ENCODE measurements at places on chromosomes 12 and 14. TPM values are rescaled to one million over a fixed set of nuclear protein-coding genes. Genes with fewer than 3 reads are reported as not detected.

DNA sequence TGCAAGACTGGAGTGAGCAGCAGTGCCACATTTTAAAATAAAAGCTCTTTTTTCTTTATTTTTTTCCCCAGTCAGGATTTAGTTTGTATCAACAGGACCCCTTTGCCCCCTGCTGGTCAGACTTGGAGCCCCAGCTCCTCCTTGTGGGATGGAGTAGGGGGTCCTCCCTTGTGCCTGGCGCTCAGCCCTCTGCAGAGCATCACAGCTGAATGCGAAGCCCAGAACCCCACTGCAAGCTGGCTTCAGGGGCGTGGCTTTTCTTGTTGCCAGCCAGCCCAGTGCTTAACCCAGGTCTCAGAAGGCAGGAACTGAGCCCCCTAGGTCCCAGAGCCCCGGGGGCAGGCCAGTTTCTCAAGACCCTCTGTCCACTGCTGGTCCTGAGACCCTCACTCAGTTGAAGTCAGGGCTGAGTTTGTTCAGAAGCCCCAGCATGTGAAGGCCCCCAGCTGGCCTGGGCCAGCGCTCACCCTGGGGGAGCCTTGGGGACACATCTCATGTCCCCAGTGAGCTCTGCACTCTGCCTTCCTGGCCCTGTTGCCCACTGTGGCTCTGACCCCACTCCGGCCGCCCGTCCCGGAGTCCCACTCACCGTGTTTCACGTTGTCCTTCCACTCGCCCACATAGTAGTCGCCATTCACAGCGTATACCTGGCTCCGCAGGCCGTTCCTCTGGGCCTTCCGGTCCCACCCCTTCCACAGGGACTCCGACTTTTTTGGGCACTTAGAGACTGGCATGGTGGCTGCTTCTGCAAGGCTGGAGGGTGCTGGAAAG is 519 bp downstream of the MORN3 start:
- peak; percentile 56 for DNase-seq

DNA sequence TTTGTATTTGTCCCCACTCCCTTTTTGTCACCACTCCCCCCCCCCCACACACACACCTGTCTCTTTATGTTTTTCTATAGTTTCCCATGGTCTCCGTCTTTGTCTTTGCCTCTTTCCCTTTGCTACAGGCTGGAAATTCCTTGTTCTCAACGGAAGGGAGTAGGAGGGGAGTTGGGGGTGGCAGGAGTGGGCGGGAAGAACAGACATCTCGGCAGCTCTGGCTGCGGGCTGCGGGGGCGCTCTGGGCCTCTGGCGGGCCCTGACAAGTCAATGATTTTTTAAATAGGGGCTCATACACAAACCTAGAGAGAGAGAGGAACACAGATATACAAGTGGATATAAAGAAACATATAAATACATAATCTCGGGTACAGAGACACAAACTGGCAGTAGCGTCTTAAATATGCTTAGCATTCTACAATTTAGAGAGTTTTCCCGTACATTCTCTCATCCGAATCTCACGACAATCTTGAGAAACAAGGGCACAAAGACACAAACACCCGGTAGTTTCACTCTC is 2.4 kb upstream of the NAB2 start:
- peak; percentile 61 for DNase-seq

GRCh38 chr14:87149583-87150354 is 843.2 kb downstream of the GALC start:
- DNase-seq, result no peak

- no peak for DNase-seq
Measured at GRCh38 chr12:39033782-39034181, 128.4 kb upstream of the CPNE8 start.

- DNase-seq, result peak; percentile 85
Measured at GRCh38 chr12:4579305-4580102, 17.5 kb downstream of the DYRK4 start.

DNA sequence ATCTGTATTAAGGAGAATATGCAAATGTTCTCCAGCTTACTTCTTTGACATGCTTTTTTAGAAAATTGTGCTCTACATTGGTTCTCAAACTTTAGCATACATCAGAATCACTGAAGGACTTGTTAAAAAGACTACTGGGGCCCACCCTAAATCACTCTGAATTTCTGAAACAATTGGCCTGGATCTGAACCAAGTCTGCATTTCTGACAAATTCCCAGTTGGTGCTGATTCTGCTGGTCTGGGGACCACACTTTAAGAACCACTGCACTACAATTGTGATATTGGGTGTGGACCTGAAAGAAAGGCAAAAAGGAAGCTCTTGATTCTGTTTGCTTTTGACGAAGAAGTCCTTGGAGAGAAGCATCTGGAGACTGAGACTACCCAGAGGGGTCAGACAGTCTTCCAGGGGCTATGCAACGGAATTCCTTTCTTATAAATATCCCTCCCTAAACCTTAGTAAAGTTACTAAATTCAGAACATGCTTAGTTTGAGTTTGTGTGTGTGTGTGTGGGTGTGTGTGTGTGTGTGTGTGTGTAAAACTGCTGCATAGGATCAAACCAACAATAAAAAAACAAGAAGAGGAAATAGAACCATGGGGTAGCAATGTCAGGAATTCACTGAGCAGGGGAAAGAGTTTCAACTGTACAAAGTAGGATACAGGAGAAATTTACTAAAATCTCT is 36.8 kb downstream of the EAPP start:
- DNase-seq, result no peak

GRCh38 chr12:69096669-69097335 is 142.6 kb upstream of the CPSF6 start:
- DNase-seq, result no peak

GRCh38 chr14:55899531-55899930 is 218.7 kb upstream of the PELI2 start:
- DNase-seq, result no peak

DNA sequence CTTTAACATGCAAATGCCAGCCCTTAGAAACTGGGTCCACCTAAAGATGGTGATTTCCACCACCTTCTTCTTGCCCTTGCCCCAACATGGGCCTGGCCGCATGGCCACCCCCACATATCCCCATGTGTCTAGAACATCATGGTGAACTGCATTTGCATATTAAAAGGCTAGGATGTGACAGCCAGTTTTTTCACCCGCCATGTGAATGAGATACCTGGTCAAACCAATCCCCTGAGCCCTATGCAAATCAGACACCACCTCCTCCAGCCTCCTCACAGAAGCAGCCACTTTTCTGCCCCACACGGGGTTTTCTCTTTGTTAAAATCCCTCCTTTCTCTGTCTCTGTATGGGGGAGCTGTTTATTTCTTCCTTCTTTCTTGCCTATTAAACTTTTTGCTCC is 1322.5 kb downstream of the FSCB start:
- DNase-seq, result no peak

DNA sequence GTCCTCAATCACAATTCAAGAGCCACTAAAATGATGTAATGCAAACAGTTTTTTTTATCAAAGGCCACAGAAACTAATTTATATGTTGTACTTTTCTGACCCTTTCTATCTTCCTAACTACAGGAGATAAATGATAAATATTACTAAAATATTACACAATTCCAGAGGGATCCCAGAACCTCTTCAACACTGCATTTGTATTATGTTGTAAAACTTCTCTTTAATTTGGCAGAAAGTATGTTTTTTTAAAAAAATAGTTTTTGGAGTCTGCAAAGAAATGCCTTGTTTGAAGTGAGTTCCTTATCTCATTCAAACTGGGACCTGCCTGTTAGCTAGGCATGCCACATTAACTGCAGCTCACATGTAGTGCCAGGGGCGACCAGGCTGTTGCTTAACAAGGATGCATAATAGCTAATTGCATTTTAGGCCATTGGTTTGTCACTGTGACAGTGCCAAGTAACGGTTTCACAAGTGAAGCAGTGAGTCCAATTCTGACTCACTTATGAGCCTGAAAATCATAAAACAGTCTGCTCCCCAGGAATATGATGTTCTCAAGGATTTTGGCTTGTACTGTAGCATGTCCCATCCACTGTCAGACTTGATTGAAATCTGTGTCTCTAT is 266.9 kb downstream of the KTN1 start:
- DNase-seq, result no peak

- DNase-seq, result no peak
Measured at GRCh38 chr12:106173442-106173841, 34.7 kb upstream of the NUAK1 start.

DNA sequence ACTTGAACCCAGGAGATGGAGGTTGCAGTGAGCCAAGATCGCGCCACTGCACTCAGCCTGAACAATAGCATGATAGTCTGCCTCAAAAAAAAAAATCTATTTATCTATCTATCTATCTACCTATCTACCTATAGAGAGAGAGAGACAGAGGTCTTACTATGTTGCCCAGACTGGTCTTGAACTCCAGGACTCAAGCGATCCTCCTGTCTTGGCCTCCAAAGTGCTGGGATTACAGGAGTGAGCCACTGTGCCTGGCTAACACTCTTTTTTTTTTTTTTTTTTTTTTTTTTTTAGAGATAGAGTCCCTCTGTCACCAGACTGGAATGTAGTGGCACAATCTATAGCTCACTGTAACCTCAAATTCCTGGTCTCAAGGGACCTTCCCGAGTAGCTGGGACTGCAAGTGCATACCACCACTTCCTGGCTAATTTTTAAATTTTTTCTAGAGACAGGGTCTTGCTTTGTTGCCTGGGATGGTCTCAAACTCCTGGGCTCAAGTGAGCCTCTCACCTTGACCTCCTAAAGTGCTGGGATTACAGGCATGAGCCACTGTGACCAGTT is 1.9 kb downstream of the FAM186A start:
- no peak for DNase-seq

DNA sequence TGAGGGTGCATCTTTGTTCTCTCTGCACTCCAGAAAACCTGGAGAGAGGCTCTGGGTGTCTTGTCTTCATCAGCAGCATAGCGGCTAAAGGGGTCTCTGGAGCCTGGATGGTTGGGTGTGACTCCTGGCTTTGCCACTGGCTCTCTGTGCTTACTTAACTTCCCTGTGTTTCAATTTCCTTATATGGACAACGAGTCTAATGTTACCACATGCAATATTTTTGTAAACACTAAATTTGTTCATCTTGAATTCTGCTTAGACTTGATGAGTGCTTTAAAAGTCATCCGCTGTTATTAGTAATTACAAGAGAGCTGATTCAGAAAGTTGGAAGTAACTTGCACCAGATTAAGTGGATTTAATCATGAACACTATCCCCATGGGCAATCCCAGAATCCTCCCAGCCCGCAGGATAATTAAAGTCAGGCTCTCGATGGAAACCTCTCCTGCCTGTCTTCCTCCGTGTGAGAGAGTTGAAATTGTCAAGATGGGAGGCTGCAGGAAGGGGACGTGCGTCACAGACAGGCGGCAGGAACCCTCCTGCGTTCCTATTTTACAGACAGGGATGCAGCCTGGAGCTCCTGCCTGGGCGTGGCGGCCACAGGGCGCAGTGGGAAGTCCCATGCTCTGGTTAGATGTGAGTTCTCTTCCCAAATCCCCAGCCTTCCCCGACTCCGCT is 201.2 kb downstream of the TTC8 start:
- DNase-seq, result no peak

DNA sequence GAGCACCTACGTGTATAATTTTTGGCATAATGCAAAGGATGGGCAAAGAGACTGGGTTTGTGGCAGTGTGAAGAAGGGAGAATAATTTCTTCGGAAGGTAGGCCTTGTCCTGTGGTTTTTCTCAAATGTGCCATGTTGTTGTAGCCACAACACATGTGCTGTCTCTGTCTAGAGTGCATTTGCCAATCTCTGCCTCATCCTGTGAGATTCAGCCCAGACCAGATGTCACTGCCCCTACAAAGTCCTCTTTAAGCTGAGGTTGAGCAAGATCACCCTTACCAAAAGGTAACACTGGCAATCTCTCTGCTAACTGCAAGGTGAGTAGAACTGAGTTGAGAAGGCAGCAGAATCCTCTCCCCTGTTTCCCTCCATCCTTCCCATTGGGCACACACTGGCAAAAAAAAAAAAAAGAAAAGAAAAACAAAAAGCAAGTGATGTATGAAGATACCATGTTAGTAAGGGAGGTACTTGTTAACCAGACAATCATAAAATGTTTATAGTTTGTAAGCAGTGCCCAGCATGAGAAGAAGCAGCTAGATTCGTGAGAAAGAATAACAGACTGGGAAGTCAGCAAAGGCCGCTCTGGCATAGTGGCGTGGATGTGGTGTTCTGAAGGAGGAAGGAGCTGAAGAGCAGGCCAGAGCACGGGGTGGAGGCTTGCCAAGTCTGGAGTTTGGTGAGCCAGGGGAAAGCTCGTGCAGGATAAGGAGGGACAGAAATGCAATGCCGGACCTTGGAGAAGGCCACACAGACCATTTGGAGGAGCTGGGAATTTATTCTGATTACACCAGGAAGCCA is 18.9 kb downstream of the DYRK2 start:
- DNase-seq, result no peak

GRCh38 chr14:100557658-100558057 is 29.6 kb downstream of the BEGAIN start:
- no peak for DNase-seq

- no peak for DNase-seq
Measured at GRCh38 chr12:61254225-61254624, 1006.0 kb upstream of the USP15 start.

DNA sequence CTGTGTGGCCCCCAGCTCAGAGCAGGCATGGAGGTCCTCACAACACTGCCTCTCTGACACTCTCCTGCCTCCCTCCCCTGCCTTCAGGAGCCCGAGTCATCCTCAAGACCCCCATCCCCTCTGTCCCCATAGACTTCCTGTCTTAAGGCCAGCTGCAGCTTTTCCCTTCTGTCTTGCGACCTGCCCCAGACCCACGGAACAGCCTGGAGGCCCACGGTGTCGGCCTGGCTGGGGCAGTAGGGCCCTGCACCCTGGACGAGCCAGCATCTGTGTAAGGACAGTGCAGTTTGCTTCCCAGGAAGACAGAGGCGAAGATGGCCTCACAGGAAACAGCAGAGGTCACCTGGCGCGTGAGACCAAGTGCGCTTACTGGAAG is 9.7 kb downstream of the TEDC1 start:
- DNase-seq, result no peak

DNA sequence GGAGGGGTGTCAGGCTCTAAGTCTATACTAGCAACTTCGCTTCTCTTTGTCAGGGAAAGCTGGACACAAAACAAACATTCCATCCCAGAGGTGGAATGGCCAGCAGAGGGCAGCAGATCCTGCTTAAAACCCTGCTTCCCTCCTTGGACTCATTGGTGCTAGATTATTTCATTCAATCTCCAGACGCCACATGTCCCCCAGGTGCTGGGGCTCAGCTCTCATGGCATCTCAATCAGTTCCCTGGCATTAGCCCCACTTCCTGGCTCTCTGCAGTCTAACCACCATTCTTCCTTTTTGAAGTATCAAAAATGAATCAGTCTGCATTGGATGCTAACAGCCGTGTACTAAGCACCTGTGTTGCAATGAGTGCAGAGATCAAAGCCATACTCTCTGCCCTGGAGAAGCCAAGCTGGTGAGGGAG is 8.1 kb upstream of the PPP1R1A start:
- peak; percentile 82 for DNase-seq

PMCH gene
- not detected for total RNA-seq

B3GNT4 gene
- total RNA-seq, result 0.21 TPM

MIS18BP1 gene
- total RNA-seq, result 19.0 TPM

KRT6A gene
- not detected for total RNA-seq

KRT7 gene
- total RNA-seq, result not detected

C12orf50 gene
- 0.58 TPM for total RNA-seq

PPP1R36 gene
- total RNA-seq, result not detected

CARMIL3 gene
- total RNA-seq, result 0.29 TPM

Data from SK-MEL-5 (cell line).